Activated T-cell treated with anti-CD3 and anti-CD28 coated beads for 4 hours (primary cell): ENCODE measurements at places on chromosomes 1 and 21.

DNA sequence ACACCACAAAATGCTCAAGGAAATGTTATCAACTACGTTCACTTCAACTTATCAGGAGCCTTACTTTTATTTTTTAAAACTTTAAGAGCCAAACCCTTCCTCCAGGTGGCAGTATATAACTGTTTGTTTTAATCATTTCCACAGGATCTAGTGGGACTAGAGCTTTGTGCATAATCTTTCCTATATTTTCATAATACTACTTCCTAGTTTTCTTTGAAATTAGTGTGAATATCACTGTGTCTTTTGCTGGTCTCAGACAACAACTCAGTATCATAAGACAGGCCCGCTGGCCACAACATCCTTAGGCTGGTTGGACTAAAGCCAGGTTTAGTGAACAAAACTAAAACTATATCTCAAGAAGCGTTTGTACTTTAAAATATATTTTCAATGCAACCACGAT lies 145.5 kb downstream of the TIAM1 start:
- DNase-seq = no peak

GRCh38 chr1:210252621-210253051 lies 20.0 kb downstream of the SERTAD4 start:
- DNase-seq = no peak

GRCh38 chr1:214718724-214719123 lies 115.7 kb downstream of the CENPF start:
- no peak for DNase-seq

DNA sequence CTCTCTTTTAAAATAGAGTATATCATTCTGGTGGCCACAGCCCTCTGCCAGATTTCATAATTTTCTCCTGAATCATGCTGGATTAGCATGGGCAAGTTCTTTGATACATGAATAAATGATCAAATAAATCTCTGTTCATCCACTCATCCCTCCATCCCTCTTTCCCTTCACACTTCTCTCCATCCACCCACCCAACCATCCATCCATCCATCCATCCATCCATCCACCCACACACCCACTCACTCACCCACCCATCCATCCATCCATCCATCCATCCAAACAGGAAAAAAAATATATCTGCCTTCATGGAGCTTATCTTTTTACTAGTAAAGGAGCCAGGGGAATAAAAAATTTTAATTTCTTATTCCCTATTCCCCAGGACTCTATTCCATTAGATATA lies 49.3 kb downstream of the URB2 start:
- DNase-seq = no peak

DNA sequence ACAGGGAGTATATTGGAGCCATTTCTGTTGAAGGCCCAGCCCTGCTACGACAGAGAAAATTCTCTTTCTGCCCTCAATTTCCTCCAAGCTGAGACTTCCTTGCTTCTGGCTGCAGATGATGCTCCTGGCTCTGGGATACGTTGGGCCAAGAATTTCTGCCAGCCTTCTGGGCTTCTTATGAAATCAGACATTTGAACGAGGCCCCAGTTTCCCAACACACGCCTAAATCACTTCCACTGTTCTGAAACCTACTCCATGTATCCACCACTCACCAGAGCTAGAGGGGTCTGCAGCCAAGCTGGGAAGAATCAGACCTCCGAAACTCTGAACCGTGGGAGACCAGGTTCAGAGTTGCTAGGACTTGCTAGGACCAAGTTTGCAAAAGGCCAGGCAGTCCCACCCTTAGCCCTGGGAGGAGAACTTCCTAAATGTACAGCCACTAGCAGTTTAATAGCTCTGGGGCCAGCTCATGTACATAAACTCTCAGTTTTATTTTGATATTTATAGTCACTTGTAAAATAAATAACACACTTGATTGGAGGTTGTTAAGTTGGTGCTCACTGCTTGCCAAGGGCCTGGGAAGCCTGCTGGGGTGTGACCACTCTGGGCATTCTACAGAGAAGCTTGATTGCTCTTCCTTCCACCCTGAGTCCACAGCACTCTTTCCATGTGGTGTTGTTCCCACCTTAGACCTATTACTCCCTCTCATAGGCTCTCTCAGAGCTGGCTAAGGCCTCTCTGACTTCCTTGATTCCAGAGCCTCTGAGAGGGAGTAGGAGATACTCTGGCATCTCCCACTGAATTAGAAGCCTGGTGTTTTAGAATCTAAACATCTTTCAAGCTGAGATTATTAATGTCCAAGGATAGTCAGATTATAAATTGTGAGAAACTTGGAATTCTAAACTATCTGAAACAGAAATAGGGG lies 83.4 kb upstream of the TRABD2B start:
- no peak for DNase-seq

- no peak for DNase-seq
Observed at GRCh38 chr1:228987736-228988506, 252.6 kb downstream of the RHOU start.

DNA sequence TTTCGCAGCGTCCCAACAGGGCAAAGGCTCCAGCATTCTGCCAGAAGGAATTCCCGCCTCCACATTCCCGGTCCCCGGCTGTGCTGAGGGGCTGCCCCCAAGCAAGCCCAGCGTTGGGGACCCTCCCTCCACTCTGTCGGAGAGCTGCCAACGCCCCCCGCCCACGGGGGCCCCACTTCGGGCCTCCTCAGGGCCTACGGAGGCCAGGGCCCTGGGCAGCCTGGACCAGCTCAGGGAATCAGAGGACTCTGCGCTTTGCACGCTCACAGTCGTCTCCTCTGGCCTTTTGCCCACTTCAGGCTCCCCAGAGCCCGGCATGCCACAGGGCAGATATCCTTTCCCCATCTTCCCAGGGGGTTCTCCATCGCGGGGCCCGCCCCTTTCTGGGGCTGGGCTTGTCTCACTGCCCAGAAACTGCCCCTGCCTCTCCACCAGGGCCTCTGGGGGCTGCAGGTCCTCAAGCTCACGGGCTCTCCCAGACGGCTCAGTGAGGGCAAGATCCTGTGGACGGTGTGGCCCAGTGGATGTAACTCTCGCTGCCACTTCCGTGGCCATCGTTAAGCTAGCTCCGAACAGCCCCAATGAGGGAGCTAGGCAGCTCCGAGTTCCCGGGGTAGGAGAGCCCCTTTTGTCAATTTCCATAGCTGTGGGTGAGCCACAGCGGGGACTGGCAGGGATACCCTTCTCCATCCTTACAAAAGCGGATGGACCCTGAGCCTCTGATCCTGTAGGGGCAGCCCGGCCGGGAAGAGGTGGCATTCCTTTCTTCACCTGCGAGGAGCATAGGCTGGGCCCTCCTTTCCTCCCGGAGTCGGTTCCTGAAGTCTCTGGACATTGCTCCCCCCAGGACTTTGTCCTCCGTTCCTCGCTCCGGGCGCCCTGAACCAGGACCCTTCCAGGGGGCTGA lies 2.8 kb downstream of the ITPKB start:
- no peak for DNase-seq

- DNase-seq = no peak
Observed at GRCh38 chr1:164087906-164088453, 471.0 kb upstream of the PBX1 start.

DNA sequence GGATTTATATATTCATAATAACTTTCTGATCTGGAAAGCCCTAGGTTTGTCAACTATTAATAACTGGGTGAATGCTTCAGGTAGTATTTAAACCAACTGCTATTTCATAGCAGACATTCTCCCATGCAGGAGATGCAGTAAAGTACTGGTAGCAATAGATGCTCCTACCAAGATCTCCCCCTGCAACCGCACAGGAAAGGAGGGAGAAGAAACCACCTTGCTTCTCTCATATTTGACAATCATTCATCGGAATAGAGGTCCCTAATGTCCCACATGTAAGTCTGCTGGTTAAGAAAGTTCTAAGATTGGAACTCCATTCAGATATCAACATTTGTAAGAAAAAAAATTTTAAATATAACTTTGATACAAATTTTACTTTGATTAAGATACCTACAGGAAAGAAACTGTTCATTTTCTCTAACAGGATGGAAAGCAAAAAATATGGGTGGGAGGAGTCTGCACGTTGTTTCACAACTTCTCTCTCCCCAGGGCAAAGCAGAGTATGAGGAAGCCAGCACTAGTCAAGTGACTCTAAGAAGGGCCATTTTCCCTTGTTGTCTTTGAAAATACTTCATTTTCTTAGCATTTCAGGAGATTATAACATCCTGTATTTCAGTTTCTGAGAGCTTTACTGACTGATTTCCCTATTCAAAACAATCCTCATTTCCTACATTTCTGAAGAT lies at the start of gene PYHIN1:
Gene PYHIN1, plus strand, starts transcription at position 498 of the 683 bp plus-strand sequence. CDS start 5,359 bp downstream, outside the sequence.
- DNase-seq = no peak

- no peak for DNase-seq
Observed at GRCh38 chr21:36709030-36709867, 10.3 kb downstream of the SIM2 start.

GRCh38 chr21:25717491-25718147 lies 17.1 kb downstream of the ATP5PF start:
- DNase-seq = no peak

DNA sequence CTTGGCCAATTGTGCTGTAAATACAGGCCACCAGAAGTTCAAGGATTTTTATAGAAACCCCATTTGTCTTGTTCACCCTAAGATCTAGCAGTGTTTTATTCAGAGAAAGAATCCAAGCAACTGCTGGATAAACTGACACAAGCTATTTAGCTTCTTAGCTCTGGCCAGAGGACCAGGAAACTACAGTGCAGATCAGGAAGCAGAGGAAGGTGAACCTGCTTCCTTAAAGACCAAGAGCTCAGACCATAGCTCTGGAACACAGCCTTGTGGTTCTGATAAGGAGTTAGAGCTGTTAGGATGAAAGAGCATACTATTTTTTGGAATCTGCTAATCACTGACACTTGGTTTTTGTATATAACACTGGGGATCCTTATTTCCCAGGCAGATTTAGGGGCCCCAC lies 5.2 kb upstream of the CCDC17 start:
- no peak for DNase-seq

GRCh38 chr21:32457360-32457840 lies 44.9 kb downstream of the EVA1C start:
- no peak for DNase-seq

DNA sequence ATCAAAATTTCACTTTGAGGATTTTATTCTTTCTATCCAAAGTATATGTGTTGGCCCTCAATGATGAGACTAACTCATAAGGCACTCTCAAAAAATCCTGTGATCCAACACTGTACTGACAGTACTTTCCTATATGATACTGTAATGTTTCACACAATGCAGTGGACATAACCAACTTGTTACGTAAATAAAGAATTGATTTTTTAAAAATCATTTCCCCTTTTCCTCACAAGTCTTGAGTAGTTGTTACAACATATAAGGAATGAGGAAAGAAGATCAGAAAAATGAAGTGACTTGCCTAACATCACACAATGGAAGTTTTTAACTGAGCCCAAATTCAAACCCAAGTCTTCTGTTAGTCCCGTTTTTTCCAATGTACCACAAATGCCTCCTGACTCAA lies 17.2 kb downstream of the PTP4A2 start:
- DNase-seq = no peak

- DNase-seq = no peak
Observed at GRCh38 chr1:92538413-92539061, 51.8 kb upstream of the GFI1 start.

GRCh38 chr1:91406773-91407389 lies 2.2 kb upstream of the HFM1 start:
- no peak for DNase-seq

- no peak for DNase-seq
Observed at GRCh38 chr1:223763881-223764280, 51.5 kb downstream of the CAPN2 start.

- DNase-seq = no peak
Observed at GRCh38 chr1:5844442-5844841, 147.8 kb downstream of the NPHP4 start.

DNA sequence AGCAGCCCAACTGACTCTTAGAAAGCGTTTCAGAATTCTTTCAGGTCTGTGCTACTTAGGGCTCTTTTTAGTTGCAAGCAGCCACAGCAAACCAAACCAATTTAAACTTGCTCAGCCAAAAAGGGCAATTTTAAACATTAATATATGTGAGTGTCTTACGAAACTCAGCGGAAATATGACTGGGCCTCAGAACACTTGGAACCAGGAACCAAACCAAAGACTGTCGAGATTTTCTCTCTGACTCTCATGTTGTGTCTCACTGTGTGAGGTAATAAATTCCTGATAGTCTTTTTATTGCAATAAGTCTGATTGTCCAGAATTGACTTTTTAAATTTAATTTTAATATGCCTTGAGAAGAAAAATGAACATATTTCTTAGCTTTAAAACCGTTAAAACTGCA lies 122.3 kb downstream of the SYF2 start:
- no peak for DNase-seq

DNA sequence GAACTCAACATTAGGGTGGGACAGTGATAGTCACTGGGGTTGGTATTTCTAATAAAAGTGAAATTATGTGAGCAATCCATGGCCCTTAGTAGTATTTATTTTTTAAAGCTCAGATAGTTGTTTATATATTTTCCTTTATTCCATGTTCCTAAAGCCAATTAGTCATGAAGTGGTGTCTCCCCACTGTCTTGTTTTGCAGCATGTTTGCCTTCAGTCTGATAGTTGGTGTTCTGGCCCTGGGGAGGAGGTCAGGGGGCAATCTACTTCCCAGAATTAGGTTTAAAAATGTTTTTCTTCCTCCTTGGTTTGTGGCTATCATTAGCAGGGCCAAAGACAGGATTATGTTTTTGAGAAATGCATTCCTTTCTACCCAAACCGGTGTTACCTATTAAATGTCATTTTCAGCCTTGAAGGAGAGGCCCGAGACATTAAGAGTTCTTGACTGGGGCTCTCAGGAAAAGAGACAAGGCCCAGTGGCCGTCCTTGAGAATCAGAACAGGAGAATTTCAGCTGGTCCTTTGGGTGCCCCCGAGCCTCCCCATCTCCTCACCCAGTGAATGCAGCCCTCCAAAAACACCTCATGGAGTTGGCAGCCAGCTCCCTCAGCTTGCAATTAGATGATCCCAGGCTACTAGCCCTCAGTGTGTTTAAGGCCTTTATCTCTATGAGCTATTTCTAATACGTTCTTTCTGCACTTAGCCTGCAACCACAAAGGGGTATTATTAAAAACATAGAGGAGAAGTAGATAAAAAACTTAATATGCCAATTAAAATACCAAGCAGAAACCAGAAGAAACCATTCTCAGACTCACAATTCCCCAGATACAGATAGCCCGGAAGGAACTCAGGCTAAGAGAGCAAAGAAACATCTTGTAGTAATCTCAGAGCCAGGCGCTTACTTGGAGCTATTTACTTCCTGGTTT lies 71.3 kb upstream of the NGF start:
- DNase-seq = no peak

DNA sequence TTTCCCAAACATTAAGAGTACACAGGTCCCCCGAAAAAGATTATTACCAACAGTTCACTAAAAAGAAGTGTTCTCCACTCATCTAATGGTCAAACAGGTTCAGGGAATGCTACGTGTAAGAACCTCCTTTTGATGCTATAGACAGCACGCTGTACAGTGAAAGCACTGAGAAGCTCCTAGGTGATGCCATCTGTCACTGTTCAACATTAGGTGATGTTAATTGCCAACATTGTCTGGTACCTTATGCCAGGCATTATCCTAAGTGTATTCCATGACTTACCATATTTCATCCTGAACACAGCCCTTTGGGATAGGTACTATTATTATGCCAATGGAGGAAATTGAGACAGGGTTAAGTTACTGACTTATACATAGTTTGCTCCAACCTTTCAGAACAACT lies 82.1 kb downstream of the DAB1 start:
- no peak for DNase-seq

GRCh38 chr1:93419344-93419743 lies 28.6 kb upstream of the FNBP1L start:
- DNase-seq = no peak

- DNase-seq = peak; percentile 9
Observed at GRCh38 chr1:207962716-207963426, 51.9 kb upstream of the CD34 start.

GRCh38 chr1:223631473-223631872 lies 34.0 kb downstream of the CAPN8 start:
- DNase-seq = no peak

- no peak for DNase-seq
Observed at GRCh38 chr1:27538793-27539192, 48.8 kb upstream of the WASF2 start.
